ENCODE measurements at places on chromosomes 1 and 21.

GRCh38 chr1:65421351-65422025, 1.0 kb downstream of the LEPR start:
- DNase-seq: no peak

- no peak for DNase-seq
Observed at GRCh38 chr1:112881742-112882127, 74.3 kb downstream of the SLC16A1 start.

- no peak for DNase-seq
Observed at GRCh38 chr1:17591814-17592430, 52.4 kb downstream of the ARHGEF10L start.

DNA sequence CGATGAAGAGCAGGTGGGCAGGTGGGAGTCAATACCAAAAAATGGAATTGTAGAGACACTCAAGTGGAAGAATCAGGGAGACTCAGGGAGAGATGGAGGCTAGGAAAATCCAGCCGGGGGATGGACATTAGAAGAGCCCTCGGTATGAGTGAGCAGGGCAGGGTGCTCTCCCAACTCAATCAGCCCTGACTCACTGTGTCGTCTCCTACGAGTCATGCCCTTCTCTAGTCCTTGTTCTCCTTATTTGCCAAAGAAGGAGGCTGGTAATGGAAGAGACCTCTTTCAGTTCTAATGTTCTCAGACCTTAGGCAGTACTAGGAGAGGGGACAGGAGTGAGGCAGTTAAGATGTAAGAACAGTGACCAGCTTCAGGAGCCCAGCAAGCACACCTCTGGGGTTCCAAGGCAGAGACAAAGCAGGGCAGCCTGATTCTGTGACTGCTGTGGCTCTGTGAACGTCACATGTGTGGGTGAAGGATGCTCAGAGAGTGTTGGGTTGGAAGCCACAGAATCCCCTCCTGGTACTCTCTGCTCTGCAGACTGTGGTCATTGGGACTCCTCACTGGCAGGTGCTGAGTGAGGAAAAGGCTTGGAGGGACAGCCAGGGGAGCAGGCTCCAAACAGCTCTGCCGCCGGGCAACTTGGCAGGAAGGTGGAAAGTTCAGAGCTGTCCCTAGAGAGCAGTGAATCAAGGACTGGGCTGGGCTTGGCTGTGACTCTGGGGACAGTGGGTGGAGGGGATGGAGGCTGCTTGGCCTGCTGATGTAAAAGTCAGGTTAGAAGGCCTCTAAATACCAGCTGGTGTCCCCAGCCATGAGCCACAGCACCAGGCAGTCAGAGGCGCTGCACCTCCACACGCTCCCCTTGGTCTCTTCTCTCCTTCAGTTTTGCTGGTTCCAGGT, 11.1 kb upstream of the GJA5 start:
- DNase-seq: no peak

DNA sequence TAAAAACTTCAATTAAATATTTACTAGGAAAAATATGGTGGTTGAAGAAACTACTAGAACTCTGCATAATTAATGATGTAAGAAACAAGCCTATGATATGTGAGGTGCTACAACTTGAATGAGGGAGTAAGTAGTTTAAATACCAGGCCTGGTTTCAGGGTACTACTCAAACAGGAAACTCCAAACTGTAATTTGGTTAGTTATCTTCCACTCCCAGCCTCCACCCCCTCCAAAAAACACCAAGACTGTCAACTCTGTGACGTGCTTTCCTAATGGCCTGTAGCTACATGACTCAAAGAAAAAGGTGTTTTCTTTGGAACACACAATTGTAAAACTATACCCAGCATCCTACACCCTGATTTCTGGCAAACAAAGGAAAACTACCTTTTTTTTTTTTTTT, 55.9 kb upstream of the RCC1 start:
- no peak for DNase-seq

- DNase-seq: no peak
Observed at GRCh38 chr1:31702836-31703404, 897 bp downstream of the COL16A1 start.

GRCh38 chr1:31904339-31905092, 33.7 kb downstream of the PTP4A2 start:
- no peak for DNase-seq

DNA sequence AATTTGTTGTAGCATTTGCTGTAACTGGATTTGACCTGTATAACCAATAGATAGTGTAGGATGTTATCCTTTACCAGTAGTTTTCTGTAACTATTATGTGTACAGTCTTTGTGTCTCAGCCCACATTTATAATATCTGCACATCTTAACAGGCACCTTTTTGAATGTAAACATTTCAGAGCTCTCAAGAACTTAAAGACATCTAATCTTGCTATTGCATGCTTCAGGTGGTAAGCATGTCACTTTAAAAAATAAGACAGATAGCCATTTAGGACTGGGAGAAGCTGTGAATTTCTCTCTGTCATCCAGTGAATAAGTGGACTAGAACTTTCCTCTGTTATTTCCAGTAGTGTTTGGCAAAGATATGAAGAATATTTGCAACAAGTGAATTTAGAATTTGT, 22.6 kb upstream of the GPR52 start:
- no peak for DNase-seq

GRCh38 chr1:5968161-5968736, 24.0 kb downstream of the NPHP4 start:
- no peak for DNase-seq

DNA sequence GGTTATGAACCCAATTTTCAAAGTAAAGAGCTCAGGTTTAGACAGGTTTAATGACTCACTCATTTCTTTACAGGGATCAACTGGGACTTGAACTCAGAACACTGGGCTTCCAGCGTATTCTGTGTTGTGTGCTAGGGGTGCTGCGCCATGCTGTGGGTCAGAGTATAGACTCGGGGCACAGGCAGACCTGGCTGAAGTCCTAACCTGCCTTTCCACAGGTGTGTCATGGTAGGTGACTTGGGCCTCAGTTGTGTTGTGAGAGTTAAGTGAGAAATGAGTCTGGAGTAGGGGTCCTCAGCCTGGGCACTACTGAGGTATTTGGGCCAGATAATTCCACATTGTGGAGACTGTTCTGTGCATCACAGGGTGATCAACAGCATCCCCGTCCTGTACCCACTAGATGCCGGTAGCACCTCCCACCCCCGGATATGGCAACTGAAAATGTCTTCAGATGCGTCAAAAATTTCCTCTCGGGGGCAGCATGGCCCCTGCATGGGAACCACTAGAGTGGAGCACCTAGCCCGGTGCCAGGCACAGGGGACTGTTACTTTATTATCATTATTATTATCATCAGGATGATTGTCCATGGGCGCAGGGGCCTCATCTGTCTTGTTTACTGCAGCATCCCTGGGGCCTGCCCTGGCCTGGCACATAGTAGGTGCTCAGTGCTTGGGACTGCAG, 575.5 kb downstream of the PTPRU start:
- no peak for DNase-seq

DNA sequence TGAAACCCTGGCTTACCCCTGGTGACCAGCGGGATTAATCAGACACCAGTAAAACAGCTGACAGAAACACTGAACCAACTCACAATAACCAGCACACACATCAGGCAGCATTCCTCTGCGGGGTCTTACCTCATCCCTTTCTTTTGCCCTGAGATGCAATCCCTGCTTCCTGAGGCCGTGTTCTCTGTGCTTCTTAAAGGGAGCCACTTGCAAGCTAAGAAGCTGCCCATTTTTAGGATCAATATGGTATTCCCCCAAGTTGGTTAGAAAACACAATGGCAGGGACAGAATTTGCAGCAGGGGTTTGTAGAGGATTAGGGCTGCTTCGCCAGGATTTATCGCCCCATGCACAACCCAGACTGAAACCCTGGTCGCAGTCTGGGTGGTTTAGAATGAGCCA, 74.7 kb upstream of the OLIG2 start:
- DNase-seq: no peak

- no peak for DNase-seq
Observed at GRCh38 chr1:30284728-30285475, 438.5 kb downstream of the MATN1 start.

- DNase-seq: peak; percentile 60
Observed at GRCh38 chr1:12166834-12167492, at the start of gene TNFRSF1B. Gene TNFRSF1B (plus strand): TSS chr1:12166991. CDS start chr1:12167092, 101 bp downstream.

DNA sequence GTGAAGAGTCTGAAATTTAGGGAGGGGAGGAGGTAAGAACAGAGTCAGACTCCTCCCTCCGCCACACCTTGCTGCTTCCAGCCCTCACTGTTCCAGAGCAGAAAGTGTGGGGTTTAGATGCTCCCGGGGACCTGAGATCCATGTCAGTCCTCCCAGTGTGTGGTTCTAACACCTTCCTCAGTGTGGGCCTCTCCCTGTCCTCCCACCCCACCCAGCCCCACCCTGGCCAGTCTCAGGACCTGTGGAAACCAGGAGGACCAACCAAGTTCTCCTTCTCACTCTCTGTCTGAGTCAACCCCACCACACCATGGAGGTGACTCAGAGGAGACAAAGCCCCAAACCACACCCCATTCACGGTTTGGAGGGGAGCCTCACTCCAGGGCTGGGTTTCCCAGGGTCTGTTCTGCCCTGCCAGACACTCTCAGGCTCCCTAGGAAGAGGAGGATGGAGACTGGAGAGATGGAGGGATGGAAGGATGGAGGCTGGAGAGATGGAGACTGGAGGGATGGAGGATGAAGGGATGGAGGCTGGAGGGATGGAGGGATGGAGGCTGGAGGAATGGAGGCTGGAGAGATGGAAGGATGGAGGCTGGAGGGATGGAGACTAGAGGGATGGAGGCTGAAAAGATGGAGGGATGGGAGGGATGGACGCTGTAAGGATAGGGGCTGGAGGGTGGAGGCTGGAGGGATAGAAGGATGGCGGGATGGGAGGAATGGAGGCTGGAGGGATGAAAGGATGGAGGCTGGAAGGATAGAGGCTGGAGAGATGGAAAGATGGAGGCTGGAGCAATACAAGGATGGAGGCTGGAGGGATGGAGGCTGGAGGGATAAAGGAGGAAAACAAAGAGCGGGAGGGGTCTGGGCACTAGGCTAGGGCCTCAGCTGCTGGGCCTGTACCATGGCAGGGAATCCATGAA, 100.9 kb upstream of the RUNX3 start:
- DNase-seq: peak; percentile 69

GRCh38 chr1:185486346-185486745, 169.3 kb upstream of the IVNS1ABP start:
- no peak for DNase-seq

GRCh38 chr1:188723332-188724020, 1754.2 kb downstream of the BRINP3 start:
- DNase-seq: no peak

All from activated CD4-positive, alpha-beta T cell treated with anti-CD3 and anti-CD28 coated beads, Interleukin-2, amount 50 U/mL, for 4 hours (primary cell).